Progenitor cell of endocrine pancreas (in vitro differentiated cells): ENCODE measurements at places on chromosomes 12 and 14.

GRCh38 chr14:24368562-24369252, 723 bp downstream of the NFATC4 start:
- peak; percentile 44 for DNase-seq

- no peak for DNase-seq
Observed at GRCh38 chr12:104249898-104250297, 34.3 kb downstream of the TXNRD1 start.

DNA sequence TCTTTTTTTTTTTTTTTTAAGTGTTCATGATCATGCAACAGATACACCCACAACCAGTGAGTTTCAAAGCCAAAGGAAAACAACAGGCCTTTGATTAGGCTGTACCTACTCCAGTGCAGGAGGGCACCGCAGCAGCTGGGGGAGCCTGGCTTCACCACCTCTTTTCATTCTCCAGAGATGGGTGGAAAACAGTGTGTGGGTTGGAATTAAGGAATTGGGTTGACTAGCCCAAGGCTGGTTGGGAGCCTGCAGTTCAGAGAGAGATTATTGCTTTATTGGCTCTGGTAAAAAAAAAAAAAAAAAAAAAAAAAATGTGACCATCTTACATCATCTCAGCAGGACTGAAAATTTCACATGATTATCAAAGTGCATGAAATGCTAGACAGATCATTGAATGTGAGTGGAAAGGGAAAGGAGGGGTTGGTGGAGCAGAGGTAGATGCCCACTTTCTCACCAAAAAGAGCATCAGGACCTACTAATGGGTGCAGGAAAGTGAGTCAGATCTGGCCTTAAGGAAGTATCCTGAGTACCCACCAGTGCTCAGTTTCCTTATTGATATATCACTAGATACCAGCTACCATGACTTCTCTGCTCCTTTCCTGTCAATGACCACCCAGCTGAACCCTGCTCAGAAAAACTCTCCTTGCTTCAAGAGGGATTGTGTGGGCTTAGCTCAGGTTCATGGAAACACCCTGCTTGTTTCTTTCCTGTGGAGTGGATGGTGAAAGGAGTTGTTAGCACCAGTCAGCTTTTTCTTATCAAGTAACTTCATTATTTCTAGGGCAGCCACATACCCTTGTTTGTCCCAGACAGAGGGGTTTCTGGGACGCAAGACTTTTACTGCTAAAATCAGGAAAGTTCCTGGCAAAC, 54.8 kb upstream of the DYRK2 start:
- DNase-seq, result no peak

- no peak for DNase-seq
Observed at GRCh38 chr14:91395466-91395865, 22.2 kb downstream of the CCDC88C start.

GRCh38 chr14:21059842-21060613, 2.4 kb downstream of the RNASE8 start:
- DNase-seq, result no peak

DNA sequence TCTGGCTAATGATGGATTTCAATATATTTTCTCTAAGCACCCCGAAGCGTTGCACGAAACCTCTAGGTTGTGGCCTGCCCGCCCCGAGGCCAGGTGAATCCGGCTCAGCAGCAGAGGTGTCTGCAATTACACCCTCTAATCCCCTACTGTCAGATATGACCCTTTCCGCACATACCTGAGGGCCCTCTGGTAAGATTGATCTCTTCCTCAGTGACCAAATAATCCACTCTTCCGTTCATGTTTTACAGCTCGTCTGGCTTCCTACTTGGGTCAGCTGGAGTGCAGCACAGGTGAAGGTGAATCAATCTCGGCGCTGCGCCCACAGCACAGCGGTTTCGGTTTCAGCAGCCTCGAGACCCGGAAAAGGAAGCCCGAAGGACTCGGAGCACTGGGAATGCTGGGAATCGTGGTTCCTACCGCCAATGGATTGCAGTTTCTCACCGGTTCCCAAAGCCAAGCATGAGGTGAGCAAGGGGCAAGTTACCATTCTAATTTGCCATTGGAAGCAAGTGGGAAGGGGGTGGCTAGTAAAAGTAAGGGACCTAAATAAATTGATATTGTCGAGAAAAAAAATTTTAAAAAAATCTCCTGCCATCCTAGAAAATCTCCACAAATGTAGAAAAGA, at the start of gene SYNJ2BP:
SYNJ2BP (minus strand) TSS at position 366 of the 625 bp plus-strand sequence; CDS start at position 239, 127 bp downstream.
- peak; percentile 34 for DNase-seq

DNA sequence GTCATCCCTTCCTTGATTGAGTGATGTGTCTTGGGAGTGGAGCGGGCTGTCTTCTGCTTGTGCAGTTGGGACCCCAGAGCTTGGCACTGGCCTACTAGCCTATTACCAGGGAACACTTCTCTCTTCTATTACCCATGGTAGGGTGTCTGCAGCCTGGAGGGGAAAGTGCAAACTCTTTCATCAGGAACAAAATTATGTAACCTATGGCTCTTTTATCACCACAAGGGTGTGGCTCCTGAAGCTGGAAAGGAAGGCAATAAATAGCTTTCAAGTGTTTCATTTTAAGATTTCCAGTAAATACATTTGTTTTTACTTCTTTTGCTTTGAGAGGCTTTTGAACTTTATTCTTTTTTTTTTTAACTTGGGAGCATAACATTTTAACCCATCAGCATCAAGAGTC, 349.7 kb upstream of the FAR2 start:
- DNase-seq, result no peak

DNA sequence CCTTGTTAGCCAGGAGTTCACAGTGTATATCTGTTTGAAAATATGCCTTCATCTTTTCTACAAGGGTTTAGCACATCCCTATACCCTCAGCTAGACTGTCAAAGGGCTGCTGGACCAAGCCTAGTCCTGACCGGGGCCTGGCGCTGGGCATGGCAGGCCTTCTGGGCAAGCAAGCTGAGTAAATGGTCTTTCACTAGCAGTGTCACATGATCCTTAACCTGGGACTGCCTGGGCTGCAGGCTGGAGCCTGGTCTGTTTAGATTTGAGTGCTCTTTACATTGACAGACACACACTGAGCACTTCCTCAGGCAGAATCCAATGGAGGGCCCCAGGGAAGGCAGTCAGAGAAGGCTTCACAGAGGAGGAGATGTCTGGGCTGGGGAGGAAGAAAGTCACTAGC, 6.9 kb upstream of the AVIL start:
- DNase-seq, result no peak

GRCh38 chr12:5429741-5430557, 2.0 kb upstream of the NTF3 start:
- no peak for DNase-seq

- DNase-seq, result no peak
Observed at GRCh38 chr12:52005903-52006703, 643 bp upstream of the TAMALIN start.

GRCh38 chr12:118373616-118374015, 909 bp upstream of the TAOK3 start:
- no peak for DNase-seq

DNA sequence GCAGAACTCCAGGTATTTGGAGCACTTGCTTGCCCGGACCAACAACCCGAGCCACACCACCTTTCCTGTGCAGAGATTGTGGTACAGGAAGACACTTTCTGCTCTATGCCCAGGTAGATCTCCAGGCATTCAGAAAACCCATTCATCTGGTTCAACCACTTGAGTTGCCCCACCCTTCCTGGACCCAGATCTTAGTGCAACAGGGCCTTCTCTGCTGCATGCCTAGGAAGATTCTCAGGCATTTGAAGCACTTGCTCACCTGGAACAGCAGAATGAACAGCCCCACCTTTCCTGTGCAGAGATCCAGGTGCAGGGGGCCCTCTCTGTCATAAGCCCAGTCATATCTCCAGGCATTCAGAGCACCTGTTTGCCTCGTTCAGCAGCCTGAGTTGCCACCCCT, 412.8 kb upstream of the MGAT4C start:
- DNase-seq, result no peak

GRCh38 chr12:70744178-70744577, 106.9 kb upstream of the PTPRB start:
- DNase-seq, result no peak

DNA sequence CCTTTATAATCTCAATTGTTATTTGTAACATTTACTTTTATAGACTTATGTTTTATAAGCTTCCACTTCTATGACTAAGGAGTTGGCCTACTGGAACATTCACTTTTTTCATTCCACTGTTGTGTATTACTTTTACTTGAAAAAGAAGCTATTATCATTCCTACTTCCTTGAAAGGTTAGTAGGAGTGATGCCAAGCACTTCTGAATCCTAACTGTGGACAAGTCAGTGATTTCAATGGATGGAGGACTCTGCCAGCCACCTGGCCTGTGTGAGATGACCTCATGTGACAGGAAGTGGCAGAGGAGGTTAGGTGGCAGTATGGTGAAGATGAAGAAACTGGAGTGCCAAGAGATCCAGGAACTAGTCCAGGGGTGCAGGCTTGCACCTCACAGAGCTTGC, 46.0 kb downstream of the TECPR2 start:
- no peak for DNase-seq

GRCh38 chr12:61860451-61860850, 399.8 kb upstream of the USP15 start:
- DNase-seq, result no peak

GRCh38 chr12:53944209-53944608, 5.6 kb downstream of the HOXC13 start:
- no peak for DNase-seq

DNA sequence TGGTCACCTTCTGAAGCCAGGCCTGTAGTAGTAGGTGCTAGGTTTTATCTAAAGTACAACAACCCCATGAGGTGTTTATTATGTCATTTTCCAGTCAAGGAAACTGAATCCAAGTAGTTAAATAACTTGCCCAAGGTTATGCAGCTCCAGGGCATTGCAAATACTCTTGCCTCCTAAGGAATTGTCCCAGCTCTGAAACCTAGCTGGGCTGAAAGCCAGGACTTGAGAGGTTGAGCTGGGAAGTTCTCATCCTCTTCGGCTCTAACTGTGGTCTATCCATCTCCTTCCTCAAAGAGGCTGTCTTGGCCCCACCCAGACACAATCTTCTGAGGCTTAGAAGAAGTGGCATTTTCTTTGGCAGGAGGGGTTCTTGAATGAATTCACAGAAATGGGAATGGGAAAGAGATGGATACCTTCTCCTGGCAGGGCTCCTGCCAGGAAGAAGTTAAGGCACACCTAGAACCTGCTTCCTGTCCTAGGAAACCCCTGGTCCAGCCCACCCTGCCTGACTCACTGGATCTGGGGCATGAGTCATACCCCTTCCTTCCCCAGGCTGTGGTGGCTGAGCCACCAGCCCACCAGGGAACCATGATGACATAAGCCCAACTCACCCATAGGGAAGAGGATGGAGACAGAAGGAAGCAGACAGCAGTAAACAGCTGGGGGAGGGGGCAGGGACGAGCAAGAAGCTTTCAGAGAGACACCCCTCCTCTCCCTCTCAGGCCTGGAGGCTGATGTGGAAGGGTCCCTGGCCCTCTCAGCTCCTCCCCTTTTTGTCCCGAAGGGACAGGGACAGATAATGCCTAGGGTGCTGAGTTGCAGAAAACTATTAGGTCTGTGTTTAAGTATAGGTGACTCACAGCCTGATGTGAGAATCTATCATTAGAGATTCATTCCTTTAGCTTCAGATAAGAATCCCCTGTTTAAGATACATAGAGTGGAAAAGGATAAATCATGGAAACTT, 2.1 kb upstream of the PLEK2 start:
- no peak for DNase-seq

- DNase-seq, result no peak
Observed at GRCh38 chr12:644818-645552, 18.3 kb downstream of the NINJ2 start.

GRCh38 chr12:52344111-52344510, 22.9 kb upstream of the KRT83 start:
- no peak for DNase-seq

GRCh38 chr12:105083551-105084105, 630 bp downstream of the ALDH1L2 start:
- no peak for DNase-seq

DNA sequence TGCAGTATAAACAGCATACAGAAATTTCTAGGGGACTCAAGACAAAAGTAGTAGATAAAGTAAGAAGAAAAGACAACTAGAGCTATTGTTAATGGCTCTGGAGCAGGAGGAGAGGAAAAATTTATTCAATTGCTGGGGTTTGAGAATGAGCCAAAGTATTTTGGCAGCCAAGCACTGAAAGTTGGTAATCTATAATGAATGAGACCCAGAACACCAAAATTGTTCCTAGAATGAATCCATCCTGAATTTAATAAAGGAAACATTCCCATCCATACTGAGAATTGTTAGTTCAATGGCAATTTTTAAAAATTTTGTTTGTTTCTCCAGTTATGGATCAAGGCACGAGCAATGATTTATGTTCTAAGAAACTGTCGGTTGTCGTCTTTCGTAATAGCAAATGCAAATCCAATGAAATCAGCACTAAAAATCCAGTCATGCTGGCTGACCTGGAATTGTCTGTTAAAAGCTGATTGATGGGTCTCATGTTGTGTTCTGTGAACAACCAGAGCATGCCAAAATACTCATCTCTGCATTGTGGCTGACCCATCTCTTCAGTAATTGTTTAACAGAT, 170.9 kb upstream of the LMNTD1 start:
- DNase-seq, result no peak

DNA sequence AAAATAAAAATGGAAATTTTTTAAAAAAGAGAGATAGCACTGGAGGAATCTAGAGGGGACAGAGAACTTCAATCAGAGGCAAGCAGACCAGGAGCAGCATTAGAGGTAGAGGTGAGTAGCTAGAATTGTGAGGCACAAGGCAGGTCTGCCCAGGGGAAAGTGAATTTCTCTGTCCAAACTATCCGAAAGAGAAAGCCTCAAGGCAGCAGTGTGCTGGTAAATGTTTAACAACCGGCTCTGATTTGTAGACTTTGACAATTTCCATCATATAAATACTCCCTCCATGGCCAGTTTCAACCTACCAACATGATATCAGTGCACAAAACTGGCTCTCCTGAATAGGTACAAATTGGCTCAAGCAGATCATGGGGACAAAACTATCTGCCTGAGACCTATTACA, 160.6 kb upstream of the EGLN3 start:
- no peak for DNase-seq

DNA sequence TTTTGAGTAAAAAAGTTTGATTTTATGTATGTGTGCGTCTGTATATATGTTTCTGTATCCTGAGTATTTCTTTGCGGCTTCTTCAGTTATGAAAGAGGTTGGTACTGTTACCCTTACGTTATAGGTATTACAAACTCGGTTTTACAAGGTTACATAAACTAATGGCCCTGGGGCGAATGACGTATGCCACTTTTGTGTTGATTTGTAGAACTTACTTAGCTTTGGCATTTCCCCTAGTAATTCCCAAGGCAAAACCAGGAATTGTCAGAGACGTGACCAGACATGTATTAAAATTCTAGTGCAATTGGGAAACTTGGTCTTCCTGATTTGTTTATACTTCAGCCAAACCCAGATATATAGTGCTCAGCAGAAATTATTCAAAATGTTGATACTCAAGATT, 93.3 kb downstream of the DUSP16 start:
- DNase-seq, result no peak
